ENCODE measurements at places on chromosomes 13 and 19.

GRCh38 chr19:9362905-9363304, at the start of gene ZNF177:
Gene ZNF177 (plus strand): TSS chr19:9363013. CDS start chr19:9378312, 15,299 bp downstream.
- H3K4me1 ChIP-seq, result no peaks in the 10 kb centered on the region
- H3K4me3 ChIP-seq, result no peak within 1 kb of the TSS
- H3K27me3 ChIP-seq, result no peaks in the 10 kb centered on the region
- H3K36me3 ChIP-seq, result no peaks in the 10 kb centered on the region

GRCh38 chr19:33468361-33469170, 53.0 kb downstream of the PEPD start:
- H3K27me3 ChIP-seq, result no peaks in the 10 kb centered on the region
- H3K36me3 ChIP-seq, result no peaks in the 10 kb centered on the region
- no peak for DNase-seq
- H3K4me1 ChIP-seq, result peaks cover 9% of the 10 kb centered on the region

GRCh38 chr19:11496391-11497163, 9.1 kb downstream of the ZNF653 start:
- no peak overlapping the region for H3K4me3 ChIP-seq
- H3K27ac ChIP-seq, result peak overlapping the region; percentile 40
- peaks cover 14% of the 10 kb centered on the region for H3K36me3 ChIP-seq
- H3K27me3 ChIP-seq, result no peaks in the 10 kb centered on the region

- H3K27me3 ChIP-seq, result peaks cover 63% of the 10 kb centered on the region
- H3K4me1 ChIP-seq, result no peaks in the 10 kb centered on the region
- no peak for DNase-seq
- H3K27ac ChIP-seq, result no peak overlapping the region
- no peak overlapping the region for H3K4me3 ChIP-seq
Observed at GRCh38 chr19:35986111-35986510, 8.9 kb upstream of the SDHAF1 start.

- H3K36me3 ChIP-seq, result no peaks in the 10 kb centered on the region
- DNase-seq, result no peak
- no peak overlapping the region for H3K27ac ChIP-seq
- H3K4me1 ChIP-seq, result no peaks in the 10 kb centered on the region
Observed at GRCh38 chr13:30906411-30907051, 460 bp downstream of the MEDAG start.

- no peak overlapping the region for H3K27ac ChIP-seq
- peaks cover 11% of the 10 kb centered on the region for H3K36me3 ChIP-seq
- peaks cover 19% of the 10 kb centered on the region for H3K4me1 ChIP-seq
- peak overlapping the region; percentile 79 for H3K4me3 ChIP-seq
- peak; percentile 63 for DNase-seq
Observed at GRCh38 chr19:10290876-10291553, 1.3 kb downstream of the ICAM5 start.

- no peaks in the 10 kb centered on the region for H3K27me3 ChIP-seq
- no peaks in the 10 kb centered on the region for H3K36me3 ChIP-seq
- no peak overlapping the region for H3K4me3 ChIP-seq
- DNase-seq, result no peak
- H3K27ac ChIP-seq, result no peak overlapping the region
Observed at GRCh38 chr13:27338816-27339215, 68.2 kb downstream of the RASL11A start.

- H3K4me3 ChIP-seq, result no peak overlapping the region
- H3K36me3 ChIP-seq, result no peaks in the 10 kb centered on the region
- no peak for DNase-seq
- H3K27ac ChIP-seq, result no peak overlapping the region
Observed at GRCh38 chr13:28432816-28433560, 61.9 kb downstream of the FLT1 start.

DNA sequence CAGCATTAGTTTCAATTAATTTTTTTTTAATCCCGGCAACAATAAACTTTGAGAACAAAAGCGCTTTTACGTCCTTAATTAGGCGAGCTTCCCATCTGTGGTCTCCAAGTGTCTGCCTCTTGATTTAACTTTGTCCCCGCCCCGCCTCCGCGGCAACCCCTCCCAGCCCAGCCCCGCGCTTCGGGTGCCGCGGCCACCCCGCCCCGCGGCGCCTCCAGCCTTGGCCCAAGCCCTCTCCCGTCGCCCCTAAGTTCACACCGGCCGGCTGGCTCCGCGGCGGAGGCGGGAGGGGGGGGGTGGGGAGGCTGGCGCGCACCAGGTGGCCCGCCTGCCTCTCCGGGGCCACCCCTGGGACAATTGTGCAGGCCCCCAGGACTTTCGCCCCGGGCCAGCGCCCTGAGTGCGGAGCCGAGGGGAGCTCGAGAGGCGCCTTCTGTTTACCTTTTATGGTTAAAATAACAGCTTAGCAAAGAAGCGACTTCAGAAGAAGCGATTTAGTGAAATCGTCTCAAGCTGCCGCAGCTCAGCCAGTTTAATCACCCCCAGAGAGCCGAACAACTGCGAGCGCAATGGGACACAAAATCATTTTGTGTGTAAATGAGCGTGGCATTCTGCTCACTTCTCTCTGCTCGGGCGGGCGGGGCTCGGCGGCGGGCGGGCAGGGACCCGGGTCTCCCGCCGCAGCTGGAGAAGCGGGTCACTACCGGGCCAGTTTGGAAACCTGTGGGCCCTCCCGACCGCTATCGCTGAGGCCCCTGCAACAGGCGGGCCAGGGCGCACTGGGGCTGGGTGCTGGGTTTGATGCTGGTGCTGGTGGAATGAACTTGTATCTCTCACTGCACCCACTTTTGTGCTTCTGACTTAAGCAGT, 1.4 kb downstream of the KCTD15 start:
- no peak for DNase-seq
- no peak overlapping the region for H3K27ac ChIP-seq
- peaks cover 25% of the 10 kb centered on the region for H3K36me3 ChIP-seq
- H3K4me1 ChIP-seq, result no peaks in the 10 kb centered on the region
- H3K27me3 ChIP-seq, result no peaks in the 10 kb centered on the region

DNA sequence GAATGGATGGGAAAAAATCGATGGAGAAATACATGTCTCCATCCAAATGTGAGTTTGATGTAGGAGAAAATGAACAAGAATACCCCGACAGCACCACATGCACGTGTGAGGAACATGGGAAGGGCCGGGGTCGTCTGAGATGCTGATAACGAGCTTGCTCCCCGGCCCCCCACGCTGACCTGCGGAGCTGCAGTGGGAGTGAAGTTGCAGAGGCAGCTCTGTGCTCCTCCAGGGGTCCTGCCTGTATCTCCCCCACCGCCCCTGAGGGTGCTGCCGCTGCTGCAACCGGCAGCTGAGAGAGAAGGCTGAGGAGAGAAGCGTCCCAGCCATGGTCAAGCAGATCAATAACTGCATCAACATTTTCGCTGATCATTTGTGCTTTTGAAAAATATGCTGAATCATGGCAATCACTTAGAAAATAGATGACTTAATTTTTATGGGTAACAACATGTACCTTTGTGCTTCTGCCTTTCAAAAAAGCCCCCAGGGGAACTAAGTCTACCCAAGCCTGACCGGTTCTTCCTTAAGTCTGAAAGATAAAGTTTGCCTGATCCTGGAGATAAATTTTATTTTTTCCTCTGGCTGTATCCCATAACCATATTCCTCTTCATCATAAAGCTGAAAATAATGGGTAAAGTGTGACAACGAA, 18.2 kb upstream of the NAXD start:
- H3K27ac ChIP-seq, result no peak overlapping the region
- no peak for DNase-seq
- H3K27me3 ChIP-seq, result no peaks in the 10 kb centered on the region
- no peaks in the 10 kb centered on the region for H3K36me3 ChIP-seq

- peaks cover 4% of the 10 kb centered on the region for H3K36me3 ChIP-seq
- H3K4me1 ChIP-seq, result peaks cover 40% of the 10 kb centered on the region
Observed at GRCh38 chr13:20336761-20337160, 104.6 kb upstream of the GJB6 start.

- H3K4me3 ChIP-seq, result no peak overlapping the region
- DNase-seq, result no peak
- H3K36me3 ChIP-seq, result peaks cover 100% of the 10 kb centered on the region
- no peaks in the 10 kb centered on the region for H3K27me3 ChIP-seq
- H3K27ac ChIP-seq, result no peak overlapping the region
Observed at GRCh38 chr19:38841180-38841766, 8.5 kb downstream of the HNRNPL start.

GRCh38 chr13:110677731-110678545, 28.0 kb downstream of the CARS2 start:
- H3K27ac ChIP-seq, result no peak overlapping the region
- peaks cover 65% of the 10 kb centered on the region for H3K36me3 ChIP-seq
- no peak overlapping the region for H3K4me3 ChIP-seq
- no peaks in the 10 kb centered on the region for H3K27me3 ChIP-seq
- DNase-seq, result no peak

DNA sequence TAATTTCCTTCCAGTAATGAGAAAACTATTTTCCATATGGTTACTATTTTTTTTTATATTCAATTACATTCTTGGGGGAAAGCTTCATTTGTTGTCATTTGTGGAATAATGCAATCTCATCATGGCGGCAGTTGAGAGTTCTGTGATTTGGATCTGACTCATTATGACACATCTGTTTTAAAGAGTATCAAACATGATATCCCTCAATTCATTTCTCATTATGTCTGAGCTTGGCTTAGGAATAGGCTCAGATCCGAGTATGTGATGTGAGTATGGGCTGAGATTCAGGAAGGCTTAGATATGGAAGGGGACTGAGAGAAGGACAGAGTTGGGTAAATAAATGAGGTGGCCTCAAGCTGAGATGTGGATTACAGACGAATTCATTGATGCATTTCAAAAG, 64.4 kb downstream of the POSTN start:
- peak overlapping the region; percentile 68 for H3K27ac ChIP-seq
- H3K4me3 ChIP-seq, result no peak overlapping the region
- H3K4me1 ChIP-seq, result peaks cover 6% of the 10 kb centered on the region
- H3K36me3 ChIP-seq, result no peaks in the 10 kb centered on the region

DNA sequence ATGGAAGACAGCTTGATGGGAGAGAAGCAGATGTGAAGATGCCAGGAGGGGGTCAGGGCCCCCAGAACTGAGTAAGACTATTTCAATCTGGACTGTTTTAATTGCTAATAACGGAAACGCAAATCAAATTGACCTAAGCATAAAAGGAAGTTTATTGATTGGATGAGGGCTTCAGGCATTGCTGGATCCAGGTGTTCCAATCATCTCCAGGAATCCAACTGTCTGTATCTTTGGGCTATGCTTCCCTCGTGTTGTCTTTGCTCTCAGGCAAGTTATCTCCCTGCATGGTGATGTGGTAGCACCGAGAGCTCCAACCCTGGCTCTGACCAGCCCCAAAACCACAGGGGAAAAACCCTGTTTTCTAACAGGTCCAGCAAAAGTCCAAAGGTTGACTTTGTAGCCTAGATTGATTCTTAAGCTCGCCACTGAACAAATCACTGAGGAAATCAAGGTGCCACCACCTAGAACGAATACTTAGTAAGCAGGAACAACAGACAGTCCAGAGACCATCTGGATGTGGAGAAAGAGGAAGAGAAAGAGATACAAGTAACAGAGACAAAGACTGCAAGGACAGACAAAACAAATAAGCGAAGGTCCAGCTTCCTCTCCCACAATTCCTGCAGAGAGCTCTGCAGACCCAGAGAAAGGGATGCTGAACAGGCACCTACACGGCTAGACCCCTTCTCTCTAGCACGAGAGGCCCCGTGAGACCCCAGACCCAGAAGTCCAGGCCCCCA, 1.2 kb upstream of the C19orf81 start:
- no peak overlapping the region for H3K27ac ChIP-seq
- no peak overlapping the region for H3K4me3 ChIP-seq
- no peaks in the 10 kb centered on the region for H3K27me3 ChIP-seq
- no peak for DNase-seq
- H3K36me3 ChIP-seq, result no peaks in the 10 kb centered on the region

GRCh38 chr13:40522282-40522681, 144.2 kb downstream of the FOXO1 start:
- peaks cover 25% of the 10 kb centered on the region for H3K4me1 ChIP-seq
- H3K36me3 ChIP-seq, result peaks cover 12% of the 10 kb centered on the region
- H3K27me3 ChIP-seq, result no peaks in the 10 kb centered on the region
- no peak overlapping the region for H3K4me3 ChIP-seq

GRCh38 chr13:78779608-78780007, 120.7 kb upstream of the OBI1 start:
- H3K27ac ChIP-seq, result no peak overlapping the region
- H3K4me3 ChIP-seq, result no peak overlapping the region
- no peak for DNase-seq
- H3K27me3 ChIP-seq, result peaks cover 91% of the 10 kb centered on the region
- H3K4me1 ChIP-seq, result no peaks in the 10 kb centered on the region
- no peaks in the 10 kb centered on the region for H3K36me3 ChIP-seq

GRCh38 chr19:46373491-46374359, 26.8 kb downstream of the PPP5C start:
- peaks cover 47% of the 10 kb centered on the region for H3K4me1 ChIP-seq
- no peaks in the 10 kb centered on the region for H3K27me3 ChIP-seq
- DNase-seq, result peak; percentile 100
- H3K36me3 ChIP-seq, result peaks cover 52% of the 10 kb centered on the region
- peak overlapping the region; percentile 61 for H3K4me3 ChIP-seq

GRCh38 chr19:10692673-10693264, 8.5 kb upstream of the QTRT1 start:
- H3K27ac ChIP-seq, result no peak overlapping the region
- DNase-seq, result no peak
- no peaks in the 10 kb centered on the region for H3K27me3 ChIP-seq
- peaks cover 11% of the 10 kb centered on the region for H3K4me1 ChIP-seq
- peaks cover 56% of the 10 kb centered on the region for H3K36me3 ChIP-seq

DNA sequence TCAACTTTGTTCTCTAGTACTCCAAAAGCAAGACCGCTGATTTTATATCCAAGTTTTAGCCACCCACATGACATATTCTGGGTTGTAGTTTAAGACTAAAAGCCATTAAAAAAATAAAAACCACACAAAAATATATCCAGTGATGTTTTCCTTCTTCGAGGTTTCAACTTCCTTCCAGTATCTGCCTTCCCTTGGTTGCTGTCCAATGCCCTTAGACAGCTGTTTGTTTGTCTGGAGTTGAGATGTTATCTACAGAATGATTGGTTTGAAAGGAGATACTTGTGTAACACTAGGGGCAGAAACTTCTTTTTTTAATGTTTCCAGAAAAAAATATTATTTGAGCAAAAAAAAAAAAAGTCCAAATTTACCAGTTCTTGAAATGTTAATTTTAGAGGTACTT, 591.5 kb upstream of the PCDH9 start:
- H3K4me3 ChIP-seq, result no peak overlapping the region
- no peaks in the 10 kb centered on the region for H3K4me1 ChIP-seq
- DNase-seq, result no peak
- no peaks in the 10 kb centered on the region for H3K27me3 ChIP-seq

DNA sequence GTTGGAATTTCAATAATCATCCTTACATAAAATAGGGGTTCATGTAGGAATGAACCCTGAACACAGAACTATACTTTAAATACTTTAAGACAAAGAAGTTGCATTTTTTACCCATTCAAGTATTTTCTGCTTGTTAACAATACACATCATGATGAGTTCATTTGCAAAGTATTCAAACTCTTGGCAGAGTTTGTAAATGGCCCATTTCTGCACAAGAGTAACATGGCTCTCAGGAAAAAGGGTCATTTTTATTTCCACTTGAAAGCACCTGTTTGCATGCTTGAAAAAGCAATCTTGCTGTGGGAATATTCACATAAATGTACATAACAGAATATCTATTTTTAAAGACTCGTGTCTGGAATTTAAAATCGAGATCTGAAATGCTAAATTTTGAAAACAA, 18.1 kb downstream of the ESD start:
- no peak overlapping the region for H3K4me3 ChIP-seq
- DNase-seq, result no peak
- no peaks in the 10 kb centered on the region for H3K4me1 ChIP-seq
- H3K27me3 ChIP-seq, result no peaks in the 10 kb centered on the region

All from MCF 10A (cell line).